Naive B cell (primary cell): ENCODE measurements at places on chromosomes 2 and 18. TPM values are rescaled to one million over a fixed set of nuclear protein-coding genes. Genes with fewer than 3 reads are reported as not detected.

The MLPH gene
- polyA plus RNA-seq, result not detected

The TMX3 gene
- 24.3 TPM for polyA plus RNA-seq

The SKOR2 gene
- polyA plus RNA-seq, result not detected

The DAW1 gene
- not detected for polyA plus RNA-seq

The TMEM247 gene
- polyA plus RNA-seq, result not detected

The CHRNA1 gene
- not detected for polyA plus RNA-seq

The UBXN2A gene
- 10.9 TPM for polyA plus RNA-seq

The STK17B gene
- polyA plus RNA-seq, result 90.2 TPM

The ACADL gene
- polyA plus RNA-seq, result not detected

The CFAP65 gene
- not detected for polyA plus RNA-seq

The PCARE gene
- not detected for polyA plus RNA-seq

The CAVIN2 gene
- polyA plus RNA-seq, result 3.1 TPM

The ZNF385B gene
- not detected for polyA plus RNA-seq

The TDRD15 gene
- polyA plus RNA-seq, result not detected

The PSMA8 gene
- polyA plus RNA-seq, result 2.8 TPM
